SJCRH30 (cell line): ENCODE measurements at places on chromosomes 6 and 20. TPM values are rescaled to one million over a fixed set of nuclear protein-coding genes. Genes with fewer than 3 reads are reported as not detected.

The SOX4 gene
- total RNA-seq = 33.9 and 37.2 TPM in 2 replicates

The SLC17A9 gene
- total RNA-seq = 1.1 and 2.1 TPM in 2 replicates

The NTSR1 gene
- 0.02 TPM in 1 of 2 replicates, not detected in the other for total RNA-seq

DNA sequence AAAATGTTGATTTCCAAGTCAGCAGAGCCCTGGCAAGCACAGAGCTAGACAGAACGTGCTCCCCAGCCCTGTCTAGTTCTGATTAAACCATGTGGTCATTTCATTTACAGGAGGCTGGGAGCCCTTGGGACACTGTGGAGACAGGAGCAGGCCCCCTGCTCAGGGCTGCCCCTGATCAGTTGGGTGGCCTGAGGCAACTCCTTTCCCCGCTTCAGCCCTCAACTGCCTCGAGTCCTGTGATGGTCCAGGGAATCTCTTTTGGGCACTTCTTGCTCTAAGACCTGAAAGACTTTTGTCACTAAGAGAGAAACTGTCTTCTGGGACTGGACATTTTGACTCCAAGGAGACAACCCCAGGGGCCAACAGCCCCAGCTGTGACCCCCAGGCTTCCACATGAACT, 13.5 kb downstream of the DYNLRB1 start:
- DNase-seq = no peak

- DNase-seq = no peak
These were observed 1106.4 kb upstream of the CITED2 start for GRCh38 chr6:140480852-140481251.
